ENCODE measurements at places on chromosomes 1 and 21.

DNA sequence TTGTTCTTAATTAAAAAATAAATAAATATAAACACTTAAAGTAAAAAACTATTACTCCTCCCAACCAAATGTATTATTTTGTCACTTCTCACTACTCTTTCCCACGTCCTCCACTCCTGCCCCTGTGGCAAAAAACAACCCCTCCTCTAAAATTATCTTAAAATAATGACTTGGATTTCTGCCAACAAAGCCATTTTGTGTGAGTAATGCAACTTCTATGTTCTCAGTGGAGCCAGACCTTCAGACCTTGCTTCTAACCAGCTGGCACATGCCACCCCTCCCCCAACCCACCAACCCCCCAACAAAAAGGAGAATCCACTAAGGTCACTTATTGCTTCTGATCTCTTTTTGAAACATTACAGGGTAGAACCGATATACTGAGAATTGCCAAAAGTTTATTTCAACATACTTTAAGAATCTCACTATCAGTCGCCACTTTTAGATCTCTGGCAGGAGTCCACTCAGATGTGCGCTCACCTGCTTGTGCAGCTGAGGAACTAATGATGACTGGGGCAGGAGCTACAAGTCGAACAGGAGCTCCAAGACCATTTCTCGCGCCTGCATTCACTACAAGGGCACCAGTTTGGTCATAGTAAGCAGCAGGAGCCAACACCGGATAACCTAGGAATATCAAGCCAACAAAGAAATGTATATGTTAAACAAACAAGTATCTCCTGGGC lies 58.3 kb upstream of the SDC3 start:
- DNase-seq = peak; percentile 84

DNA sequence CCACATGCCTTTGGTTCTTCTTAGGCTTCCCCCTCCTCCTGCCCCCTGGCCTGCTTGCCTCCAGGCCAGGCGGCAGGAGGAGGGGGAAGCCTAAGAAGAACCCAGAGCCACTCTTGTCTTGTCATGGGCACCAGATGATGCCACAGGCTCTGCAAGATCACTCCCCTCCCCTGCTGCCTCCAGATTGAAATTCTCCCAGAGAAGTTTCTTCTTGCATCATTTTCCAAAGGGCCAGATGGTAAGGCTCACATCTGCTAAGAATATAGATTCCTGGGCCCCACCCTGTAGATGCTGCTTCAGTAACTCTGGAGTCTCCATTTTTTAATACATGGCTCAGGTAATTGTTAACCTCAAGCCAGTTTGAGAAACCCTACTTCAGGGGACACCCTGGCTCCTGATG lies 60.8 kb downstream of the FAM163A start:
- DNase-seq = no peak

GRCh38 chr21:31896019-31896418 lies 23.2 kb downstream of the HUNK start:
- DNase-seq = no peak

DNA sequence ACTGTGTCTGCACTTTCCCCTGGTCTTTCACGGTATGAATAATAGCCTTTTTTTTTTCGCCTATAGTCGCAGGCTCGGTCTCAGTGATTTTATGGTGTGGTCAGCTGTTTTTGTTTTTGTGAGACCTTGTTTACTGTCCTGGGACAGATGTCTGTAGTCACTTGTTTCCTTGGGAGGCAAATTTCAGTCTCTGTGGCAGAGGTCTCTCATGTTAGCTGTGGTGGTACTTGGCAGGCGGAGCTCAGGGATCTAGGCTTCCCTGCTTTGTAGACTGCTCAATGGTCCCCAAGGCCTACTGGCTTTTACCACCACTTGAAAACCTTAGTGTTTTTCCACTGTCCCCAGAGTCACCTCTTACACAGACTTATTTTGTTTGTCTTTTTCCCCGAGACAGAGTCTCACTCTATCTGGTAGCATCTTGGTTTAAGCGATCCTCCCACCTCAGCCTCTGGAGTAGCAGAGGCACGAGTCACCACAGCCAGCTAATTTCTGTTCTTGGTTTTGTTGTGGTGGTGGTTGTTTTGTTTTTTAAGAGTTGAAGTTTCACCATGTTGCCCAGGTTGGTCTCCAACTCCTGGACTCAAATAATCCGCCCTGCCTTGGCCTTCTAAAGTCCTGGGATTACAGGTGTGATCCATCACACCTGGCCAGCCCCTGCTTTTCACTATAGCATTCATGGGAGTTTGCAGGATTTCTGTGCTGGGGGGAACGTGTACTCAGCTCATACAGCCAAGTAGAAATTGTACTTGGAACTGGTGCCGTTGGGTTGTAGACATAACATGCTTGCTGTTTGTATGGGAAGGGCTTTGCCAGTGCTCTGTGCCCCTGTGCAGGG lies 10.3 kb downstream of the RNU1-2 start:
- DNase-seq = no peak

DNA sequence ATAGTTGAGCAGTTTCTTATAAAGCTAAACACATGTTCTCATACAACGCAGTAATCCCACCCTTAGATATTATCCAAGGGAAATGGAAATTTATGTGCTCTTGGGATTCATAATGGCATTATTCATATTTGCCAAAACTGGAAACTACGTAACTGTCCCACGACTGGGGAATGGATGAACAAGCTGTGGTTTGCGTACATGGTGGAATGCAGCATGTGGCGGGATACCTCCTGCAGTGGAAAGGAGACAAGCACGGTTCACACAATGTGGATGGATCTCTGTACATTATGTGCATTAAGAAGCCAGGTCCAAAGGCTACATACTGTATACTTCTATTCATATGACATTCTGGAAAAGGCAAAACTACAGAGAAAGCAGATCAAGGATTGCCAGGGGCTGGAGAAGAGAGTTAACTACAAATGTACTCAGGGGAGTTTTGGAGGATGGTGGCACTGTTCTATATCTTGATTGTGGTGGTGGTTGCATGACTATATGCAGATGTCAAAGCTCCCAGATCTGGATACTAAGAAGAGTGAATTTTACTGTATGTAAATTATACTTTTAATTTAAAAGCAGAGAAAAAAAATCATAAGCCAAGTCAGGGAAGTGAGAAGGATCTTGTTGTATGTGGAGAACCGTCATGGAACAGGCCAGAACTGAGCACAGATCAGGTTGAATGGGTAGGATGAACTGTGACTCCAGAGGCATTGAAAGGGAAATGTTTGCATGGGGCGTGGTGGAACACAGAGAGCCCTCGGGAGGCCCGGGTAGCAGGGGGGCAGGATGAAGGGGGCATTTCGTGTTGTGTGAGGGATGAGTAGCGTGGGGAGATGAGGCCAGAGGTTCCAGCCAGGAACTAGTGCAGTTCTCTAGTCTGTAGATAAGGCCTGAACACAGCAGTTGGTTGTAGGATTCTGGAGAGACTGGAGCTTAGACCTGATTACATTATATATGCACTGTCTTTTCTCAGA lies 90.7 kb downstream of the GALNT2 start:
- DNase-seq = no peak

DNA sequence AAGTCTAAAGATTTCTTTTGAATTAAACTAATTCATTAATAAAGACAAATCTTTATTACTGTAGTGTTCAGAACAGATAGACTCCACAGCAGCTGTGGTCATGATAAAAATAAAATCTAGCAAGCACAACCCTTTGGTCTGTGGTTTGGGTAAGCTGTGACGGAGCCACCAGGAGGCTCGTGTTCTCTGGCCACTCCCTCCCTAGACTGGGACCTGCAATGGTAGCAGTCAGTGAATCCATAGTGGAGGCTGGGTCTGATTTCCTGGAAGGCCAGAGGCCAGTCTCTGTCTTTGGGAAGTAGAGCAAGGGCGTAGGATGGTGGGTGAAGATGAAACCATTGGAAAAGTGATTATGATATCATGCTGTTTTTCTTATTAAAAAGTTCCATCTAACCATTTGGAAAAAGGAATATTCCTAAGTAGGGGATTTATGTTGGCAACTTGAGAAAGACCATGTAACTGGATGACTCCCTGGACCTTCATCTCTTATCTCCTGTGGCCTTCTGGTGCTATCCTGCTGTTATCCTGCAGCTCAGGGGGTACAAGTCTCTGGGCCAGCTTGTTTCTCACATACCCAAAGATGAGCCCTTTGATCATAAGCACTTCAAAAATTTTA lies 39.0 kb downstream of the TENT5C start:
- DNase-seq = no peak

DNA sequence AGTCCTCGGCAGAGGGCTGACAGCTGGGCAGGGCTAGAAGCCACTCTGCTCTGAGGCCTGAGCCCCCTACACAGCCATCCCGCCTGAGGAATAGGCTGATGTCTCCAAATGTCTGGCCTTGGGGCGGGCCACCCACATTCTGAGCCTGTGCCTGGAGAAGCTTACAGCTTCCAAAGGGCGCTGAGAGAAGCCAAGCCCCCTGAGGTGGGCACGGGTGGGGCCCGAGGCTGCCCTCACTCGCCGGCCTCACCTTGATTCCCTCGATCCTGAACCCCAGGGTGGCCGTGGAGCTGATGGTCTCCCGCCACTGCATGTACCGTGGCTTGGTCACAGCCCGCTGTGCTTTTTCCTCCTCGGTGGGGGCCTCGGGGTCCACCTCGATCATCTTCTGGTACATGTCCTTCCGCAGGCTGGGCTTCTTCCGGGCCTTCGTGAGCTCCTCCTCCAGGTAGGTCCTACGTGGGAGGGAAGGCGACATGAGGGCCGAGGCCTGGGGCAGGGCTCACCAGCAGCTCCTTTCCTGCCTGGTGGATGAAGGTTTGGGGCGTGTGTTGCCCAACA lies 93.2 kb downstream of the STUM start:
- no peak for DNase-seq

- peak; percentile 33 for DNase-seq
Measured at GRCh38 chr1:92310185-92310597, 11.3 kb downstream of the RPAP2 start.
